ENCODE measurements at places on chromosomes 12 and 14. TPM values are rescaled to one million over a fixed set of nuclear protein-coding genes. Genes with fewer than 3 reads are reported as not detected.

GRCh38 chr14:30906752-30907658 is 32.6 kb downstream of the COCH start:
- no peak overlapping the region for H3K4me3 ChIP-seq
- peak; percentile 15 for DNase-seq
- no peak overlapping the region for H3K27ac ChIP-seq
- H3K36me3 ChIP-seq, result peaks cover 26% of the 10 kb centered on the region
- no peaks in the 10 kb centered on the region for H3K4me1 ChIP-seq

- DNase-seq, result peak; percentile 94
- no peaks in the 10 kb centered on the region for H3K27me3 ChIP-seq
- no peak overlapping the region for H3K4me3 ChIP-seq
- H3K4me1 ChIP-seq, result peaks cover 5% of the 10 kb centered on the region
Measured at GRCh38 chr12:26319511-26319910, 124.1 kb downstream of the SSPN start.

GRCh38 chr12:103742349-103742932 is 98.6 kb downstream of the NT5DC3 start:
- H3K27ac ChIP-seq, result no peak overlapping the region
- no peaks in the 10 kb centered on the region for H3K27me3 ChIP-seq
- no peak for DNase-seq
- no peaks in the 10 kb centered on the region for H3K4me1 ChIP-seq
- H3K4me3 ChIP-seq, result no peak overlapping the region

DNA sequence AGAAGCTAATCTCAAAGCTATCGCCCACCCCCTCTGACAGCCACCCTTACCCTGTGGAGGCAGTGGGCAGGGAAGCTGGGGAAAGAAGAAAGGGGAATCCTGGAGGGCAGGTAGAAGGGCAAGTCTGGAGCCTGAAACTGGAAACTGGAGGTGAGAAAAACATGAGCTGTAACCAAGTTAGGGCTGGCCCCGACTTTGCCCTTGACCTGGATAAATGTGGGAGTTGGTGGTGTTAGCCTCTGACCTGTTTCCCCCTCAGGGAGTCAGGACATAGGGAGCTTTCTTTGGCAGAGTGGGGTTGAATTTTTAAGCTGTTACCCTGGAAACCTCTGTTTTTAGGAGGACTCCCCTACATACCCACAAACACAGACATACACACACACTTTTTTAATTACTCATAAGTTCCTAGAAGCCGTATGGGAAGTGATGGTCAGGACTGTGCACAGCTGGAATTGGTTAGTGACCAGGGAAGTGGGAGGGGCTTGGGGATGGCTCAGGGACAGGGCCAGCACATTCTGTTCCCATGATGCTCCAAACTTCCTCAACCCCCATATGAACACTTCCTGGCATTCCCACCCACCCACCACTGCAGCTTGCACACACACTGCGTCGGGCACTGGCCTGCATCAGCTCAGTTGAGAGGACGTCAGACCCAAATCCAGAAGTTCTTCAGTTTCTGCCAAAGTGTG is 5.0 kb upstream of the MMP19 start:
- H3K36me3 ChIP-seq, result no peaks in the 10 kb centered on the region
- DNase-seq, result peak; percentile 100
- H3K27ac ChIP-seq, result peak overlapping the region; percentile 91
- H3K27me3 ChIP-seq, result no peaks in the 10 kb centered on the region

DNA sequence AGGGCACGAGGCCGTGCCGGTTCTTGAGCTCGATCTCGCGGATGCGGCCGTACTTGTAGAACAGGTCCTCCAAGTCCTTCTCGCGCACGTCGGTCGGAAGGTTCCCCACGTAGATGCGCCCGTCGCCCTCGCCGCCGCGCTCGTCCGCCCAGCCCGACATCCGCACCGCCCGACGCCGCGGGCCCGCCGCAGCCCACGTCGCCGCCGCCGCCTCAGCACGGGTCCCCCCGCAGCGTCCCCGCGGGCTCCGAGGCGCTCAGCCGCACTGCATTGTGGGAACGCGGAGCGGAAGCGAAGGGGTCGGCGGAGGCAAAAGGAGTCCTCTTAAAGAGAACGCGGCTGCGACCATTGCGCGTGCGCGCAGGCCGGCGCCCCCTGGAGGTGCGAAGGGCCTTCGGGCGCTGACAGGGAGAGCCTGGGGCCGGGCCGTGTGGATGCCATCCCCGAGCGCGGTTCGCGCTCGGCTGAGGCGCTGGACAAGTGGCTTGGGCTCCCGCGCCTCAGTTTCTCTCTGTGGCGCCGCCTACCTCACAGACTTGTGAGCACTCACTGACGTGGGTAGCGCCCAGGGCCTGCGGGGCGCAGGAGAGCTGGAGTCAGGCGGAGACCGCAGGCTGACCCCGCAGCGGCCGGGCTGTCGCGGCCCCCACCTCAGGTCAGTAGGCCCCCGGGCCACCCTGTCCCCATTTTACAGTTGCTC is at the start of gene SRSF9:
Gene SRSF9, minus strand, starts transcription at position 299 of the 700 bp plus-strand sequence. Its CDS starts 139 bp downstream, at position 160.
- H3K36me3 ChIP-seq, result peaks cover 15% of the 10 kb centered on the region
- peaks cover 4% of the 10 kb centered on the region for H3K4me1 ChIP-seq
- peak; percentile 96 for DNase-seq
- H3K27ac ChIP-seq, result peak within 1 kb of the TSS; percentile 91
- peak within 1 kb of the TSS; percentile 80 for H3K4me3 ChIP-seq

Gene SPRYD4
- total RNA-seq, result 1.4 TPM

DNA sequence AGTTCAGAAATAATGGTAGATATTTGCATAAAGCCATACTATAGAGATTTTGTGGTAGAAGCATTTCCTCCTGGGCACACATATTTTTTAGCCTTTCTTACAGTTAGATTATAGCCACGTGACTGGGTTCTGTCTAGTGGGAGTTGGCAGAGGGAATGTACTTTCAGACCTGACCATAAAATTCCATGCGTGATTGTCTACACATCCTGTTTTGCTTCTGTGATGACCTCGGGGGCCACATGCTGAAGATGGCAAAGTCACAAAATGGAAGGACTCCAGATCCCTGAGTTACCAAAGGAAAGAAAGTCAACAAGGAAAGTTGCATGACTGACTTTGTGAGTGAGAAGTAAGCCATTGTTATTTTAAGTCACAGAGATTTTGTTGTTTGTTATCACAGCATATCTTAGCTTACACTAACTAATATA is 14.6 kb upstream of the MIA2 start:
- no peak overlapping the region for H3K4me3 ChIP-seq
- no peaks in the 10 kb centered on the region for H3K36me3 ChIP-seq
- DNase-seq, result peak; percentile 2

DNA sequence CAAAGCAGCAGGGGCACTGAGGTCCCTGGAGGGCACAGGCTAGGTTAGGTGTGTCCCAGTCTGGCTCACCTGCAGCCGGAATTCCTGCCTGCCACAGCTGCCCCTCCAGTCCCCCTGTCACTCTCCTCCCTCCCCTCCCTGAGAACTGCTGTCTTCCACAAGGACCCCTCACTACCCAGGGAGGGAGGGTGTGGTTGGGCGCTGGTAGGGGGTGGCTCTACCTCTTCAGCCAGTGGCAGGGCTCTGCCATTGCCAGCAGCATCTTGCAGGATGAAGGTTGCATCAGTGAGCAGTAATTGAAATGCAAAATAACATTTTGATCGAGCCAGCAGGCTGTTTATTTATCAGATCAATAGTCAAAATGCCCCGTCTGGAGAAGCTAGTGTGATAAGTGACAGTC is 45.7 kb downstream of the ESRRB start:
- no peak overlapping the region for H3K27ac ChIP-seq
- peaks cover 2% of the 10 kb centered on the region for H3K27me3 ChIP-seq
- DNase-seq, result no peak
- no peaks in the 10 kb centered on the region for H3K36me3 ChIP-seq
- H3K4me3 ChIP-seq, result no peak overlapping the region

DNA sequence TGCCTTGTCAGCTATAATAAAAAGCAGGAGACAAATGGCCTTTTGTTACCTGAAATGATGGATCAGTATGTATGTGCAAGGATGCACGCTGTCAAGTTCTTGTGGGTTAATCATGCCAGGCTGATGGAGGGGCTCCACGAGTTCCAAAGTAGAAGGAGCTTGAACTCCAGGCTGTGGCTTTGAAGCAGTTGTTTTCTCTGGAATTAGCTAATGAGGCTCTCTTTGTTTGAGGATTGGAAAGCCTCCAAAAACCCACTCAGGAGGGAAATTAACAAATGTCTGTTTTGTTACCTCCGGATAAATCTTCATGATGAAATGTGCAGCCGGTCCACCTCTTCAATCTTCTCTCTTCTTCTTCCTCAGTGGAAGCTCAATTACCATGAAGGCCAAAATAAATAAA is 605.5 kb downstream of the DIO2 start:
- H3K27ac ChIP-seq, result no peak overlapping the region
- no peak overlapping the region for H3K4me3 ChIP-seq
- no peaks in the 10 kb centered on the region for H3K36me3 ChIP-seq
- H3K4me1 ChIP-seq, result no peaks in the 10 kb centered on the region

Measured in IMR-90 (cell line).